Naive thymus-derived CD4-positive, alpha-beta T cell (primary cell): ENCODE measurements at places on chromosomes 5 and 9. TPM values are rescaled to one million over a fixed set of nuclear protein-coding genes. Genes with fewer than 3 reads are reported as not detected.
A peak's percentile ranks its signal among the peaks of the same experiment; 100 is the strongest.

GRCh38 chr5:10297646-10298204 is 10.0 kb downstream of the CMBL start:
- DNase-seq, result no peak

GRCh38 chr9:124179196-124180071 is 78.3 kb upstream of the NEK6 start:
- no peak for DNase-seq

- DNase-seq, result peak; percentile 18
Measured at GRCh38 chr9:95626885-95627558, 110.3 kb upstream of the PTCH1 start.

DNA sequence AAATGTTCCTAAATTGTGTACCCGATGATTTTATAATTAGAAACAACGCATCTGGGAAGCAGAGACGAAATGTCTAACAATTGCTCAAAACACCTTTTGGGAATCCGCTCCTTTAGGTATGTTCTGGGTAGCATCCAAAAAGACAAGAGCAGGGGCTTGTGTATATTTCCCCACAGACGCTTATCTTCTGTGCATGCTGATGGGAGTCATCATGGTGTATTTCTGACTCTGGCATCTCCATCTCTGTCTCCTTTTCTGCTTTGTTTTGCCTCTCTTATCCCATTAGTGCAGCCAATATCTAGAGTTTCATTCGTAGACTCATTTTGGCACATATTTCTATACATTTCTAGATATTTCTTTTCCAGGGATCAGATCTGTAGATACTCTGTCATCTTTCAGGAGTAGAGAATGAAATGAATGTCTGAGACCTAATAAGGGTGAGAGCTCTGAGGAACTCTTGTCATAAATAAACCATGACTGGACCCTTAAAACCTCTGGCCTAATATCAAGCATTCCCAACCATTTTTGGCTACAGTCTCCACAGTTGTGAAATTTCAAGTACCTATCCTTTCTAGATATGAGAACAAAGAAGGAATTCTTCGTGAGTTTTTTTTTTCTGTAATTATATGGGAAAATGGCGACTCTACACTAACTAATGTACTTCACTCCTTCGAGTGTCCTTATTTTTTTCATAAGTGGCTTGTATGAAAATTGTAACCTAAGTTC is 508.2 kb downstream of the ACTL7B start:
- DNase-seq, result no peak

GRCh38 chr9:22809371-22809770 is 362.7 kb downstream of the DMRTA1 start:
- DNase-seq, result no peak

GRCh38 chr5:3392306-3392939 is 203.2 kb upstream of the IRX1 start:
- no peak for DNase-seq

GRCh38 chr5:132250547-132250946 is 6.9 kb upstream of the PDLIM4 start:
- no peak for DNase-seq

- DNase-seq, result no peak
Measured at GRCh38 chr9:91312717-91313325, 48.9 kb downstream of the AUH start.

DNA sequence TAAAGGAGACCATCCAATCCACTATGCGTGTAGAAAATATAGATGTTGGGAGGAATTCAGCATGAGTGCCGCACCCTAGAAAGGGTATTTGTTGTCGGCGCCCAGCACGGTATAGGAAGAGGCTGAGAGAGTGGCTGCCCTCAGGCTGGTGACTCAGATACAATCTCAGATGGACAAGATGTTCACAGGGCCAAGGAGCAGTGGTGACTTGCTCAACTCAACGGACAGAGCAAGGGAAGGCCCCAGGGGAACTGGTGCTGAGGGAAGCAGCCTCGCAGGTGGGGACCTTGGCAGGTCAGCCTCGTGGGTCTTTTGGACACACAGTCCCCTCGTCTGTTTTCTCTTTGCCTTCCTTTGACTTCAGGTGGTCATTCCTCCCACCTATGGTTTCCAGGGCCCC is 28.0 kb upstream of the IRX2 start:
- no peak for DNase-seq

DNA sequence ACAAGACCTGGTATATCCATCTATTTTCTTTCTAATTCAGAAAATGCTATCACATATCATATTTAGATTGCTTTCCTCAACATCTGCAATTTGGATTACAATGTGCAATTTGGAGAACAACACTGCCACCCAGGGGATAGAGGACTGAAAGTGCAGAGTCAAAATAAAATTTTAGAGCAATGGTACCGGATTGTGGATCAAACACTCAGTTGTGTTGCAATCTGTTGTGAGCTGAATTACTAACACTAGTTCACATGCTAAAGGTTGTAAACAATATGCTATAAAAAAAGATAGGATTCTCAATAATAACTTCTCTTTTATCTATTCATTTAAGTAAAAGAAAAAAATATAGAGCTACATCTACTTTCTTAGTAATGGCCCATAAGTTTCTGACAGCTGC is 11.9 kb upstream of the SRFBP1 start:
- no peak for DNase-seq

DNA sequence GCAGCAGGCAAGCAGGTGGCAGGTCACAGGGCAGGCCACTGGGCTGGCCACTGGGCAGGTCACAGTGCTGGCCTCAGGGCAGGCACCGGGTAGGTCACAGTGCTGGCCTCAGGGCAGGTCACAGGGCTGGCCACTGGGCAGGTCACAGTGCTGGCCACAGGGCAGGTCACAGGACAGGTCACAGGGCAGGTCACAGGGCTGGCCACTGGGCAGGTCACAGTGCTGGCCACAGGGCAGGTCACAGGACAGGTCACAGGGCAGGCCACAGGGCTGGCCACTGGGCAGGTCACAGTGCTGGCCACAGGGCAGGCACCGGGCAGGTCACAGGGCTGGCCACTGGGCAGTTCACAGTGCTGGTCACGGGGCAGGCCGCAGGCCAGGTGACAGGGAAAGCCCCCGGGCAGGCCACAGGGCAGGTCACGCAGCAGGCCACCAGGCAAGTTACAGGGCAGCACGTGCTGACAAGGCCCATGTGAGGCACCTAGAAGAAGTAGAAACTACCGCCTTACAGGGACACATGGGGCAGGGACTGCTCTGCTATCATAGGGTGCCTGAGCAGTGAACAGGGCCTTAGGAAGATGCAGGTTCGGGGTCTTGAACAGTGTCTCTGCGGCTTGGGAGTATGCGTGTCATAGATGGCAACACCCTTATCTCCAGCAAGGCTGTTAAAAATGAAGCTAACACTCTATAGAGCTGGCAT is 18.6 kb upstream of the MED10 start:
- DNase-seq, result no peak

DNA sequence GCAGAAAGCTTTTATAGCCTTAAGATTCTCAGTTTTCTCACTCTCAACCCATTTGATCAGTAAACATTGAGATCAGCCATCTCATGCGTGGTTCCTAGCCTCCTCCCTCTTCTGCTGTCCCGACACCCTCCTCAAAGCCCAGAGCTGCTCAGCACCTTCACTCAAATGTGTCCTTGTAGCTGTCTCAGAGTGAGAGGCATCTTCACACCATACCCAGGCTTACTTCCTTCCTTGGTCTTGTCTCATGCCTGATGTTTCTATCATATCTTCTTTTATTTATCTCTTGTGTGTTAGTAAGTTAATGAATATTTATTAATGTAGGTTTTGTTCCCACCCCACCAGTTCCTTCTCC is 72.4 kb upstream of the SNX2 start:
- no peak for DNase-seq

- DNase-seq, result no peak
Measured at GRCh38 chr9:88996046-88996920, 5.0 kb downstream of the S1PR3 start.

DNA sequence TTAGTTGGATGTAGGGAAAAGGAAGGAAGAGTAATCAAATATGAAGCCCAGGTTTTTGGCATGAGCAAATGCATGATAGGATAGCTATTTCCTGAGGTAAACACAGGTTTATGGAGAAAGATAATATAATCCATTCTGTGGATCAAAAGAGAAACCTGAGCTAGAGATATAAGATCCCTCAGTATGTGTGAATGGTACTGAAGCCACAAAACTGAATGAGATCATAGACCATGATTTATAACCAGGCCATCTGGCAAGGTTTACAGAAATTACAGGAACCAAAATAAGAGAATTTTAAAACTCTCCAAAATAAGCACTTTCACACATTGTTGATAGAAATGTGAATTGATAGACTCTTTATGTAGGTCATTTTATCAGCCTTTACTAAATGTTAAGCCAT is 28.7 kb upstream of the ECM2 start:
- DNase-seq, result no peak

GRCh38 chr5:112192866-112193265 is 226.2 kb downstream of the EPB41L4A start:
- no peak for DNase-seq

- DNase-seq, result no peak
Measured at GRCh38 chr9:18361646-18362045, 112.3 kb upstream of the ADAMTSL1 start.

DNA sequence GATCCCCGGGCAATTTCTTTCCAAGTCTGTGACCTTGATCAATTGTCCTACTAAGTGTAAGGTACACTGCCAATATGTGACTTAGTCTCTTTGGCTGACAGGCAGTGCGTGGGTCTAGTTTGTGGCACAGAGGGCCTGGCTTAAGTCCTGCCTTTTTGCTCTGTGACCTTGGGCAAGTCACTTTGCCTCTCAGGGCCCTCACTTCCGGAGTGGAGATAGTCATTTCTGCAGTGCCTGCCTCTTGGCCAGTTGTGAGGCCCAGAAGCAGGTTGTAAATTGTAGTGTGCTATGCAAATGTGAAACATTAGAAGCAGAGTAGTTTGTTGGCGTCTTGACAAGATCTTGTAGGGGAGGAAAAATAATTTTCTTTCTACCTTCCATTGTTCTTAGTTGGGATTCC is 39.0 kb downstream of the KIF4B start:
- DNase-seq, result no peak

DNA sequence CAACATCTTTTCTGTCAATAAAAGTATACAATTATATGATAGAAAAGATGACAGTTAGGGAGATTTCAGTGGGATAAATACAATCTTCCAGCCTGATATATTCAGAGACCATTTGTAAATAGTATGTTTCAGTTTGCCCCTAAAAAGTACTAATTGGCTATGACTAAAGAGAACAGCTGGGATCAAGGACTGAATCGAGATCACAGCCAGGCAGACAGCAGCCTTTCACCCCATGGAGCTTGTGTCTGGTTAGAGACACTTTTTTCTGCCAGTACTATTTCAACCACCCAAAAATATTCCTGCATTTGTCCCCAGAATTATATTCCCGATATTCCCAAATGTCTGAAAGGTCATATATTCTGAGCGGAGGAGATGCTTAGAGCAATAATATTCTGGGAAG is 577.3 kb upstream of the TLE4 start:
- no peak for DNase-seq

DNA sequence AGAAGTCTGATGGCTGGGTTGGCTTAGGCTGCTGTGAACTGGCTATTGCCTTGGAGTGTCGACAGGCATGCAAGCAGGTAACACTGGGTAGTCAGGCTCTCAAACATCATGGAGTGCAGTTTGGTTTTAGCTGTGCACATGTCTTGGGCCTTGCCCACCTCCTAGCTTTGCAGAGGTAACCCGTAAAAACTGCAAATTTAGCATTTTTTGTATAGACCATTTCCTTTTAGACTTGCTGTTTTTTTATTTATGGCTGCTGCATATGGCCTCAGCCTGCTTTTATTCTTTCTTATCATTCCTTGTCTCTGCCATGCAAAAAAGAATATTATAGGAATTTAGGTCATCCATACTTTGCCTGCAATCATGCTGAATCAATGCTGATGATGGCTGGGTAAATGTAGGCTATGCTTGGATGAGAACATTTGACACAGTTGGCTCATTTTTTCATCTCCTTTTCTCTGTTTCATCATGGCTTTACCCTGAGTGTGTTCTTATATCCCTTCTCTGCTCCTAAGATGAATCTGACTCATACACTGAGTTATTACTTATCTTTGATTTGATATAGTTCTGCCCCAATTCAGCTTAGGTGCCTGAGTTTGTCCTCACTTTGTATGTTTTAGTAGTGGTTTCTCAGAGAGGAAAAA is 27.2 kb downstream of the RECK start:
- DNase-seq, result no peak

DNA sequence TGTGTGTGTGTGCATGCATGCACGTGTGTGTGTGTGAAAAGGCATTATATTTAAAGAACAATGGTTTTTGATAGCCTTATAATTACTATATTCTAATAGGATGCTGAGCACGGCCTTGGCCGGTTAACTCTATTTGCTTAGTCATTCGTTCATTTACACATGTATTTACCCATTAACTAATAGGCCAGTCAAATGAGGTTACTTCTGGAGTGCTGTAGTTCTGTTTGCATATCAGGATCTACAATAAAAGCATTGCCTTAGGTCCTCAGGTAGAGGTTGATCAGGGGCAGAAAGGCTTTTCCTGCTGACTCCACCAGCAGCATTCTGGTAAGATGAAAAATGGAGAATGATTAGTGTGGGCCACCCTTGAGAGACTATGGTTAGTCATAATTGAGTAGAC is 219.0 kb downstream of the COMMD10 start:
- DNase-seq, result no peak

DNA sequence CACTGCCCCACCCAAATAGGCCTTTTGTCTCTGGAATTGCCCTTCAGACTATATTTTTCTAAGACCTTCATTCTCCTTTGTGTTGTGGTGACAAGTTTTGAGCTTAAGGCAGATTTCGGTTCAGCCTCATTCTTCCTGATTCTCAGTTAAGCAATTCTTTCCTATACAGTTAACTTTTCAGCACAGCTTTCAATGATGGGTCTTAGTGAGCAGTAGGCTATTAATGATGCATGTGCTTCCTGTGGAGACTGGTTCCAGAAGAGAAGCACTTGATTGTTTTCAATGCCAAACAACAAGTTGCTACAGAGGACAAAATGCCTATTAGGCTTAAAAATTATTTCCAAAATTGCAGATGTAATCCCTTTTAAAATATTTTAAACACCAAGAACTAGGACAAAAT is 47.7 kb upstream of the TLX3 start:
- no peak for DNase-seq

DNA sequence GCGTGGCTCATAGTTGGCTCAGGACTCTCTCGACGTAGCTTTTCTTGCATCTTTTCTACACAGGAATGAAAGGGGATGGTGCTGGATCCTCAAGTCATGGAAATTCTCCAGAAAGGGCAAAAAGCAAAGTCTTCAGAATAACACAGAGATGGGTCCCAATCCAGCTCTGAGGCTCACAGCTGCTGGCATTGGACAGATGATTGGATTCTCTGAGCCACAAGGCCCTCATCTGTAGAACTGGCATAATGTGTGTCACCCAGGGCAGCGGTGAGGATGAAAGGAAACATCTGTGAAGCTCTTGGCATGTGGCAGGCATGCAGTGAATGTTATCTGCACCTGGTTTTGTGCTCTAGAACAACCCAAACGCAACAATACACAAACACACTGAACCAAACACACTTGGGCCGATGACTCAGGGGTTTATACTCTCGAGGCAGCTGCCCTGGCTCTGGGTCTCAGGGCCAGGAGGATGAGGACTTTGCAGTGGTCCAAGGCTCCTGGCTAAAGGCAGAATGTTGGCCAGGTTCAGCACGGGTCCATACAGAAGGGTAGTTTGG is 64.0 kb upstream of the UBTD2 start:
- no peak for DNase-seq

- no peak for DNase-seq
Measured at GRCh38 chr9:82695704-82696103, 367.2 kb downstream of the RASEF start.

Gene PCDHGA9
- 0.18 and 0.41 TPM in 2 replicates for total RNA-seq

Gene SCGB3A2
- total RNA-seq, result not detected

Gene GEMIN5
- 17.3 TPM for total RNA-seq

Gene RPL35
- total RNA-seq, result 1,415 and 1,422 TPM in 2 replicates

Gene ANXA2R
- 13.2 and 15.1 TPM in 2 replicates for total RNA-seq

Gene RNF208
- 2.2 TPM for total RNA-seq

Gene TMEM203
- total RNA-seq, result 43.2 TPM

Gene CCL19
- not detected for total RNA-seq

Gene PGM5
- not detected in 2 replicates for total RNA-seq
